T-helper 22 cell (primary cell): ENCODE measurements at places on chromosomes 7 and 10.

DNA sequence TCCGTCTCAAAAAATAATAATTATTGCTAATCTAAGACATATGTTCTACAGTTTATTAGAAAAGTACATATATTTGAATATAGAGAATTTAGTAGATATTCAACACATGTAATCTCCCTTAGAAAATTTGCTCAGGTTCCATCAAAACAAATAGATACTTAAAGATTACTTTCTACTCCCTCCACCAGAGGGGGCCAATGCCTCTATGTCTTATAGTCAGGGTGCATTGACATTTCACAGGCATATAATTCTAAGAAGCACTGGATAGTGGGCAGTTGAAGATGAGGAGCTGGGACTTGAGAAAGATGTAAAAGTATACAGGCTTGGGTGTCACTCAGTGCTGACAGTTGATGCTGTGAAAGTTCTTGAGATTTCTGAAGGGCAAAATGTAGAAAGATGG is 301.6 kb upstream of the HPS1 start:
- DNase-seq = no peak

GRCh38 chr7:130409067-130409711 is 28.9 kb downstream of the CPA1 start:
- no peak for DNase-seq

GRCh38 chr10:72320676-72321247 is 34.0 kb downstream of the DNAJB12 start:
- peak; percentile 72 for DNase-seq

DNA sequence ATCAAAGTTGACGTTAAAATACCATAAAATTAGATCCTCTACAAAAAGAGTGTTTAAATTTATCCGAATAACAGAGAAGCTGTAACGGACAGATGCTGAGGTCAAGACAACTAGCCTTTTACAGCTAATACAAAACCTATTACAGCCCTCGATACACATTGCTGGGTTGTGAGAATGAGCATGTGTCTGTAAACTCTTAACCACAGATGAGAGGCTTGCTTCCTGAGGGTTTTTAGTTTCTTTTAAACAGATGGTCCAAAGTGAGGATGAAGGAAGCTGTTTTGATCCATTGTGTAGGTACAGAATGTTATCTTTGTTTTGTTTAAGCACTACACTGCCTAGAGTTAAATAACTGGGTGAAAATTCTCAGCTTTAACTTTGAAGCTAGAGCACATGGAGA is 578.2 kb downstream of the PARD3 start:
- no peak for DNase-seq

GRCh38 chr10:34716958-34717357 is 98.1 kb downstream of the PARD3 start:
- DNase-seq = no peak

DNA sequence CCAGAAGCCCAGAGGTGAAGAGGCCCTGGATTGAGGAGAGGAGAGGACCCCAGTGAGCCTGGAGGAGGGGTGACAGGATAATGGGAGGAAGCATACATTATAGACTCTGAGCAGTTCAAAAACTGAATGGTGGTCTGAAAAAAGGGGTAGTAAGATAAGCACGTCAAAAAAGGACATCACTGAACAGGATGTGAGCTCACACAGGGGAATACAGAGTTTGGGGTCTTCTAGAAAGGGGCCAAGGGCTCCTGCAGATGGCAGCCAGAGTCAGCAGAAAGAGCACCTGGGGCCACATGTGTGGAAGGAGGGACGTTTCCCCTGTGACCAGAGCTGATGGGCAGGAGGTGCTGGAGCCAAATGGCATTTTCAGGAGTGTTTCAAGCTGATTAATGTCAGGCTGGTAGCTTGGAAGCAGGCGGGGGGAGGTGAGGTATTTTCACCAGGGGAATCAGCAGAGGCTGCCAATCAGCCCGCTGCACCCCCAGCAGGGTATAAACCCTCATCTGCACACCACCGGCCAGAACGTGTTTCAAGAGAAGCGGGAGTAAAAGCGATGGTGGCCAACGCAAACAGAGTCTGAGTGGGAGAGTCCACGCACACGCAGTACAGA is 85.8 kb downstream of the TNS3 start:
- DNase-seq = no peak

GRCh38 chr10:133025558-133026090 is 62.1 kb upstream of the ADGRA1 start:
- DNase-seq = no peak

- DNase-seq = no peak
These were observed 333.7 kb downstream of the RNLS start for GRCh38 chr10:88249450-88249849.

DNA sequence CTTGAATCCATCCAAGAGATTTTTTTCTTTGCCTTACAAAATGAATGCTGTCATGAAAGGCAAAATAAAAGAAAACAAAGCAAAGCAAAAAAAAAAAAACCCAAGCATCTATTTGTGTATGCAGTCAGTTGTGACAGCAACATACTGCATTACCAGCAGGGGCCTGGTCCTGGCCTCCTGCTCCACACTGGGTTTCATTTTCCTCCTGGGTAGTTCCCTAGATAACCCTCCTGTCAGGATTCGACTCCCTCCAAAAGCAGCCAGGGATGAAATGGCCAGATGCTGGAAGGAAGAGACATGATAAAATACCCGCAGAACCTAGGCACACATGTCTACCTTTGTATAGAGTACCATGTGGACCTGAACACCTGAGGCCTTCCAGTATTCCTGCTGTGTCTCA is 148.6 kb downstream of the NRCAM start:
- no peak for DNase-seq

- DNase-seq = no peak
These were observed 107.1 kb upstream of the CDCA7L start for GRCh38 chr7:22052674-22053365.

- no peak for DNase-seq
These were observed 102.3 kb upstream of the NUPR2 start for GRCh38 chr7:56218510-56218909.

DNA sequence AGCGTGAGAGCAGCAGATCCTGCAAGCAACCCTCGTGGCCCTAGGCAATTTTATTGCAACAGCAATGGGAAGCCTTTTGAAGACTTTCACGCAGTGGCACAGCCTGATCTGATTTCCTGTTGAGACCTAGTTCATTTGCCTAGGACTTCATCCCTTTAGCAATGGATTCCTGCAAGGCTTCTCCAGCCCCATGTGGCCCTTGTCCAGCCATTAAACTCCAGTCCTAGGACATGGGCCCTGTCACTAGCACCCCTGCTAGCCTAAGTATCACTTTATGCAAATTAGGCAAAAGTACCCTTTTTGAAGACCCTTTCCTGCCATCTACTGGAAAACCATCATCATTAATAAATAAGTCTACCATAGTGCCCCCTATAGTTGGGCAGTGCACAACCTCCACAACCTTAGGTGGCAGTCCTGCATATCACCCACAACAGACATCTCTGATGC is 379.4 kb downstream of the GALNT17 start:
- no peak for DNase-seq

DNA sequence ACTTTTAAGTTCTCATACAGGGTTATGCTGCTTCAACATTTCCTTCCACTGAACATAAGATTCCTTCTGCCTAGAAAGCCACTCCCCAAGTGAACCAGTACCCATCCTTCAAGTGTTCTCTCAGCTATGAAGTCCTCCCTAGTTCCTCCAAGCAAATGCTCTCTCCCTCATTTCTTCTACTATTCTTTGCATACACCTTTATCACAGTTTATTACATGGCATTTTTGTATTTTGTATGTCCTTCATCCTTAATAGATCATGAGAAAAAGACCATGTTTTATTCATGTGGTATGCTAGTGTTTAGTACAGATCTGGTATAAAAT is 1.9 kb downstream of the SYPL1 start:
- DNase-seq = no peak

DNA sequence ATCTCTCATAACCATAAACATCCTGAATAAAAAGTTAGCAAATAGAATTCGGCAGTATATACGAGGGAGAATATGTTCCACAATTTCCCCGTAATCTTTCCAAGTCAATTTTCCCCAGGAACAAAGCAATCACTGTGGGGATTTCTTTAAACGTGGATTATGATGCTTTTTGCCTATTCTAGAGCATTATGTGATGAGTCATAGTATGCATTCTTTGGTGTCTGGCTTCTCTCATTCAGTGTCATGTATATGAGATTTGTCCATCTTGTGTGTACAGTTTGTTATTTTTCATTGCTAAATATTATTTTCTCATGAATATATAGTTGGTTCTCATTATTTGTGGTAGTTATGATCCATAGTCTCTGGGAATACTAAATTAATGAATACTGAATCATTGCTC is 9.9 kb upstream of the OR9A4 start:
- DNase-seq = no peak

DNA sequence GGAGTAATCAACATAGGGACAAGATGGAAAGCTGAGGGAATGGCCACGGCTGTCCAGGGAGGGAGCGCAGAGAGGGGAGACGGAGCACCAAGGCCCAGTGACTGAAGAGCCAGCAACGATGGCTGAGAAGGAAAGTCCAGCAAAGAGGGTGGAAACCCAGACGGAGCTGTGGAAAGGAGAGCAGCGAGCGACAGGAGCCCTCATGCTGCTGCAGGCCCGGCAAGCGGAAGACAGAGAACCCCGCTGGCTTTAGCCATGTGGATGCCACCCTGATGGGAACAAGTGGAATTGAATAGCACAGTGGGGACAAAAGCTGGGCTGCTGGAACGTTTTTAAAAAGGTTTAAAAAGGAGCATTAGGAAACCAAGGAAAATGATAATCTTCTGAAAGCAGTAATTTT is 82.9 kb upstream of the DDC start:
- DNase-seq = no peak

GRCh38 chr10:130109796-130110245 is 809 bp downstream of the C10orf143 start:
- peak; percentile 47 for DNase-seq

- no peak for DNase-seq
These were observed 321.8 kb downstream of the TCERG1L start for GRCh38 chr10:130989670-130990232.

DNA sequence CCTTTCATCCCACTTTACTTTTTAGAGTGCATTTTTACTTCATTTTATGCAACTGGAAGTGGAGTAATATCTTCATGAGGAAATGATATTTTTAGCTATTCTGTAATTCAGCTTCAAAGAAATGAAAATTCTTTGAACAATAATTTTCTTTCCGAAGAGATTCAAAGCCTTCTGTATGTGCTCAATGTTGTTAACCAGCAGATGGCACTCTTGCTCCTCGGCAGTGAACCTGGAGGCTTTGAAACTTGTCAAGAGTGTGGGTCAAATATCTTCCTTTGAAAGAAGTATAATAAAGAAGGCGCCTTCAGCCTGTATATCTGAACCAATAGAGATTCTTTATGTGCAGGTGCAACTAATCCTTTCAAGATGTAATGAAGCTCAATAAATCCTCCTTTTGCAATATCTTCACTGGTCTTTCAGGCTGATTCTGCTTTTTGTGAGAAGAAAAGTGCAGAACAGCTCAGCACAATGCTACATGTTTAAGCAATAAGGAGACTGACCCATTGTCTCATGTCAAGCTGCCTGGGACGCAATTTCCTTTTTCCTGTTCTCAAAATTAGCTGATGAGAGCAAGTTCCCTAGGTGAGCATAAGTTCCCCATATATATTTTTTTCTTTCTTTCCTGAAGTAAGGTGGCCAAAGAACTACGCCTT is 258.4 kb downstream of the SEMA3A start:
- no peak for DNase-seq

- no peak for DNase-seq
These were observed 83.3 kb downstream of the CPXM2 start for GRCh38 chr10:123808286-123808685.

GRCh38 chr10:2826675-2827074 is 240.7 kb upstream of the PFKP start:
- DNase-seq = no peak

- no peak for DNase-seq
These were observed 70.3 kb upstream of the RSU1 start for GRCh38 chr10:16887565-16887964.

DNA sequence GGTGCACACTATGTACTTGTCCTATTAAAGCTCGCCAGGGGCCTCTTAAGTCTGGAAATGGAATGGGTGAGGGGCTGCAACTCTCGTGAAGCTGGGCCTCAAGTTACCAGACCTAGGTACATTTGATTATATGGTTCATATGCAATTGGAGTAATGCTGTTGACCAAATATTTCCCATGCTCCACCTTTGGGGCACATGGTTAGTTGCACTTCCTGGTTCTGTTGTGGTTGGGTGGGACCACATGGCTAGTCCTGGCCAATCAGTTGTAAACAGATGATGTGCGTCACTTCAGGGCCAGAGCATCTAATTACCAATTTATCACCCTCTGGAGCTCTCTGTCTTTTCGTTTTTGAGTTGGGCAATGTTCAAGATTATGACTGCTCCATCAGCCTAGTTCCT is 39.5 kb upstream of the OPN4 start:
- no peak for DNase-seq

DNA sequence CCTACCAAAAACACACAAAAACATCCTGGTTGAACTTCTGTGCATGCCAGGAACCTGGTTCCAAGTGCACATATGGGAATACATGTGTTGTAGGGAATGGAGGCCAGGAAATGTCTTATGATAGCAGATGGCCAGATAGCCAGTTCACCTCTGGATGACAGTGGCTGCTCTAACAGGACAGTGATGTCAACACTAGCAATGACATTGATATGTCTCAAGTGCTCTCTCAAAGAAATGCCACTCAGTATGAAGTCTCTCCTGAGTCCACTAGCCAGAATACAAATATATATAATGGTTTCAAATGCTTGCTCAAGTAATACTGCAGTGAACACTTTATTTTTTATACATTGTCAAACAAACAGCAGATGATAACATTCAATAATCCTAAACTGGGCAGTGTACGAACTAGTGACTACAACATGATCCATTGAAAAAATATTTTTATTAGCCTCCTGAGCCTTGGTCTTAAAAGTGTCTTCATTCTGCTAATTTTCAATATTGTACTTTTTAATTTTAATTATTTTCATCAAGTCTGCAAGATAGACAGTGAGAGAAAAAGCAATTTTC is 26.0 kb upstream of the PCDH15 start:
- no peak for DNase-seq

GRCh38 chr7:121278120-121279021 is 50.4 kb upstream of the WNT16 start:
- no peak for DNase-seq

GRCh38 chr10:96834120-96834519 is 2.0 kb downstream of the LCOR start:
- DNase-seq = no peak

- DNase-seq = no peak
These were observed 258.9 kb upstream of the PPP2R2D start for GRCh38 chr10:131641898-131642297.

DNA sequence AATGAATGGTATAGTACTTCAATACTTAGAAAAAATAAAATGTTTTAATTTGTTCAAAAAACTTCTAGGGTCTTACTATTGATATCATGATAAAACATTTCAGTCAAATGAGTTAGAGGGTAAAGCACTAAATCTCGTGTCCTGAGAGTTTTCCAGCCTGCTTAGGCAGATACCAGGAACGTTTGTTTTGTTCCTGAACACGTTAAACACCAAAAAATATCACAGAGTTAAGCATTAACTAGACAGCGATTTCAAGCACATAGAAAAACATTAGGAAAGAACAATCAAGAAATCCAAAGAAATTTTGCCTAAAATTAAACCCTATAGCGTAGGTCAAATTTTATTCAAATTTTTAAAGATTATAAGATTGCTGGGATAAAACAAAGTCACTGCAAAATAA is 204.6 kb upstream of the AGR3 start:
- DNase-seq = no peak
